Fibroblast of lung (primary cell): ENCODE measurements at places on chromosomes 5 and 9.

DNA sequence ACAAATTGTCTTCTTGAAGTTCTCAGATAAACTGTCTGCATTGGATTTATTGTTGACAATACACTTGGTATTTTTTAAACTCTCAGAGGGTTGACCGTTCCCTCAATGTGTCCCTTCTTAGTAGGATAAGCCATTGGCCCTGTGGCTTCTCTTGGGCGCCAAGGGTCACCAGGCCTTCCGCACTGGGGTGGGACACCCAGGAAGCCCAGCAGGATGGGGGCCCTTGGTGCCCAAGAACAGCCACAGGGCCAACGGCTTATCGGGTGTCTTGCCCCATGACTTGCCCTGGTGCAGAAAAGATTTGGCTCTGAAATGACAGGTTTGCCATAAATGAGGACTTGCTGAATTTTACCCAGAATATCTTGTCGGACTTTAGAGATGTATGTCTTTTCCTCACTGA lies 375.0 kb downstream of the IRX2 start:
- no peak for DNase-seq
- no peak overlapping the region for H3K27ac ChIP-seq
- H3K4me1 ChIP-seq = no peaks in the 10 kb centered on the region
- H3K4me3 ChIP-seq = no peak overlapping the region

- no peak overlapping the region for H3K27ac ChIP-seq
- H3K4me3 ChIP-seq = no peak overlapping the region
- H3K36me3 ChIP-seq = no peaks in the 10 kb centered on the region
- DNase-seq = peak; percentile 34
These were observed 10.7 kb downstream of the OR2V1 start for GRCh38 chr5:181120306-181120705.

GRCh38 chr9:89519366-89519805 lies 21.5 kb upstream of the SEMA4D start:
- H3K4me3 ChIP-seq = no peak overlapping the region
- no peak for DNase-seq
- H3K27me3 ChIP-seq = no peaks in the 10 kb centered on the region
- H3K36me3 ChIP-seq = no peaks in the 10 kb centered on the region
- H3K27ac ChIP-seq = no peak overlapping the region

DNA sequence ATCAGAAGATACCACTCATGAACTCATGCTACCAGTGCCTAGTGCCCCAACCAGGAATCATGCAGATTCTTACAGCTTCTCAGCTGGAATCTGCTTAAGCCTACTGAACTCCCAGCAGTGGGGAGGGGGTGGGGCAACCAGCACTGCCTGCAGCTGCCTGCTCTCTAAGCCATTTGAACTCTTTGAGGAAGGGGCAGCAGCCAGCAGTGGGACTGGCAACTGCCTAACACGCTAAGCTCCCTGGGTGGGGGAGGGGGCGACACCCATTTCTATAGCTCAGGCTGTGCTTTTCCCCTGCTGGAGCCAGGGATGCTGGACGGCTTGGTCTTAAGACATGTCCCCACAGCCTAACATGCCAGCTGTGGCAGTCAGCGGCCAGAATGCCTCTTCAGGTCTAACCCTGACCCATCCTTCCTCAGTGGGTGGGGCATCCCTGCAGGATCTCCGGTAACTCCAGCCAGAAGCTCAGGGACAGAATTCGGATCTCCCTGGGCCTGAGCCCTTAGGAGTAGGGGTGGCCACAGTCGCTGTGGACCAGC lies 889.7 kb downstream of the CDH9 start:
- no peaks in the 10 kb centered on the region for H3K4me1 ChIP-seq
- no peaks in the 10 kb centered on the region for H3K36me3 ChIP-seq
- DNase-seq = no peak
- no peaks in the 10 kb centered on the region for H3K27me3 ChIP-seq

DNA sequence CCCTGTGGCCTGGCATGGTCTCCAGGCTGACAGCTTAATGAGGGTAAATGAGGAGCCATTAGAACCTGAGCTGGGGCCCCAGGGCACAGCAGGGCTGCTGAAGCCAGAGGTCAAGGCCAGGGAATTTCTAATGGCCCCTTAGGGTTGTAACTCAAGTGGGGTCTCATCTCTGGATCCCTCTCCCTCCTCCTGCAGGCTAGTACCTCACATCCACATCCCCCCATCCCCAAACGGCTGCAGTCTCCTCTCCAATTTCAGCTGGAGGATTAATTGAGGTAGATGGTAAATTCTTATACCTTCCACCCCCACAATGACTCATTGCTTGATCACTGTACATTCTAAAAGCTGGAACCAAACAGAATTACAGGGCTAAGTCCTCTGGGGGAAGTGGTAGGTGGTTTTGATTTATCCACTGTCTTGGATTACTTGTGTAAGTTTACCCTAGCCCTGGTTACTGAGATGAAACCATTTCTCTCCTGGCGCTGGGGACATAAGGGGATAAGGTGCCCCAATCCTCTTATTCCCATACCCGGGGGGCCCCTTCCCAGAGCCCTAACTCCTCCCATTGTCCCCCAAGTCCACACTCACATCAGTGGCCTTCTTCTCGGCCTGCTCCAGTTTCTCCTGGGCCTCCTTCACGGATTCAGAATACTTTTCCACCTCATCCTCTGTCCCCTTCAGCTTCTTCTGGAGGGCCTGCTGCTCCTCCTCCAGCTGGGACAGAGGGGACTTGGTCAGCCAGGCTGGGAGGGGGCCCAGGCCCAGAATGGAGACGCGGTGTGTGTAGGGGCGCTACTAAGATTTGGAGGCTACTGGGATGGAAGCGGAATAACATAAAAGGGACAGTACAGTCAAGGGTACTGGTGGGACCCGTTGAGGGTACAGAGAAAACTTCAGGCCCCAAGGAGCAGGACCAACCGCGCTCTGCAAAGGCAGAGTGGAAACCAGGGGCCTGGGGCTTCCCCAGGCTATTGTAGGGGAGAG lies 875 bp downstream of the TPM2 start:
- DNase-seq = peak; percentile 86
- H3K4me3 ChIP-seq = peak overlapping the region; percentile 64
- peaks cover 29% of the 10 kb centered on the region for H3K4me1 ChIP-seq
- peak overlapping the region; percentile 84 for H3K27ac ChIP-seq
- H3K36me3 ChIP-seq = peaks cover 25% of the 10 kb centered on the region

DNA sequence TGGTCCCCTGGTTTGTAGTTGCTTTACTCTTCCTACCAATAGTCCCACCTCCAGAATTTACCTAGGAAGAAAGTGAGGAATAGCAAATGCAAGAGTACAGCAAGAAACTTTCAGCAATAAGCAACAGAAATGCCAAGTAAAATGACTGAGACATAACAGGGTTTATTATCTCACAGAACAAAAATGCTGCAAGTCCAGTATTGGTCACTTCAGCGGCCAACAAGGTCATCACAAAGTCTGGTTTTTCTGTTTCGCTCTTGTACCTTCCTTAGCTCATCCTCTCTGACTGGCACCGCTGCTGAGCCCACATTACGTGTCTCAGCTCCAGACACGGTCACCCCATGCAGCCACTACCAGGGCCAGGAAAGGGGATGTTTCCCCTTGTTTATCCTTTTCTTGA lies 82.7 kb downstream of the RFK start:
- H3K27me3 ChIP-seq = no peaks in the 10 kb centered on the region
- no peaks in the 10 kb centered on the region for H3K4me1 ChIP-seq
- H3K4me3 ChIP-seq = no peak overlapping the region

DNA sequence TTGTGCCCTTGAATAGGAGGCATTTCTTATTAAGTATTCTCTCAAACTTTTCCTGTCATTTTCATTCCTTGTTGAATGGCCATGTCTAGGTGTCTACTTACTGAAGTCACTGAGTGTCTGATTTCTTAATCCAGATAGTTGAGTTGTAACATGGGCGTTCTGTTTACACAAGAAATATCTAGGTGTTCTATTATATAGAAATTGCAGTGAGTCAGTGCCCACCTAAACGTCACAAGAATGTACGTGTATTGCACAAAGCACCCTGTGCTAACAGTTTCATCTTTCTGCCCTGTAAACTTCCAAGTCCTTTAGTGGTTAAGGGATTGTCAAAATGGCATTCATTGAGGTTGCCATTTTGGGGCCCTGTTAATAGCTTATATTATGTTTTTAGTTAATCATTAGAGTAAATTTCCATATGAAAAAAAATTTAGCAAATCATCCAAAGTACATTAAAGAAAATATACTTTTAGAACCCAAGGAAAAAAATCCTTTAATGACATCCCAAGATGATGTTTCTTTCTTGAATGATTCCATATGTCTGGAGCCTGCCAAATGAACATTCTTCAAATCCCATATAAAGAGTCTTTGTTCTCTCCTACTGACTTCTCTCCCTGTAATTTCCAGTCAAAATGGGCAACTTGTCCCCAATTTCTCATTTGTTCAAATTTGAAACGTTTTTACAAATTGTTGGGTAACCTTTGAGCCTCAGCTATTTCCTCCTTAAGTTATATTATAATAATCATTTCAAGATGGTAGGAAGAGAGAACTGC lies 114.2 kb downstream of the GOLPH3 start:
- DNase-seq = no peak
- H3K27me3 ChIP-seq = no peaks in the 10 kb centered on the region
- H3K4me1 ChIP-seq = no peaks in the 10 kb centered on the region
- H3K4me3 ChIP-seq = no peak overlapping the region
- H3K27ac ChIP-seq = no peak overlapping the region

GRCh38 chr9:99577351-99577750 lies 244.3 kb upstream of the NR4A3 start:
- H3K4me1 ChIP-seq = no peaks in the 10 kb centered on the region
- DNase-seq = no peak
- H3K27me3 ChIP-seq = no peaks in the 10 kb centered on the region

DNA sequence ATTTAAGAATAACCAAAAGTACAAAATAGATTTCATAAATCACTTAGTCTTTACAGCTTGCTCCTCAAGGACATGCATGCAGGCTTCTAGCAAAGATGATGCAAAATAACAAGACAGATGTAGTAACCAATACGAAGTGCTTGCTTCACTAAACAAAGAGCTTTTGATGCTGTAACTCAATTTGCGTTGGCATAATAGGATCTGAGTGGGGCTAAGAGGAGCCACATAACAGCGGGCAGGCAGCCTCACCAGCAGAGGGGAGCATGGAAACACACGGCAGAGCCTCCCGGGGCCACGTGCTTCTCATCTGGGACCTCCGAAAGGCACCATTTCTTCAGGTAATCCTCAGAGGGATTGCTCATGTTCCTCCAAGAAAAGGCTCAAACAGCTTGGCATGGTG lies 139.7 kb downstream of the C5orf15 start:
- H3K27ac ChIP-seq = no peak overlapping the region
- DNase-seq = no peak
- no peaks in the 10 kb centered on the region for H3K27me3 ChIP-seq
- no peak overlapping the region for H3K4me3 ChIP-seq

GRCh38 chr5:432928-433791 lies 9.8 kb upstream of the EXOC3 start:
- peaks cover 26% of the 10 kb centered on the region for H3K36me3 ChIP-seq
- DNase-seq = peak; percentile 88
- peaks cover 17% of the 10 kb centered on the region for H3K4me1 ChIP-seq
- peak overlapping the region; percentile 25 for H3K27ac ChIP-seq

GRCh38 chr5:143133721-143134120 lies 269.8 kb downstream of the NR3C1 start:
- H3K36me3 ChIP-seq = no peaks in the 10 kb centered on the region
- H3K4me1 ChIP-seq = no peaks in the 10 kb centered on the region
- DNase-seq = no peak

- peaks cover 21% of the 10 kb centered on the region for H3K4me1 ChIP-seq
- H3K27me3 ChIP-seq = no peaks in the 10 kb centered on the region
- H3K27ac ChIP-seq = peak overlapping the region; percentile 89
These were observed 71.1 kb upstream of the CD180 start for GRCh38 chr5:67267512-67268216.

DNA sequence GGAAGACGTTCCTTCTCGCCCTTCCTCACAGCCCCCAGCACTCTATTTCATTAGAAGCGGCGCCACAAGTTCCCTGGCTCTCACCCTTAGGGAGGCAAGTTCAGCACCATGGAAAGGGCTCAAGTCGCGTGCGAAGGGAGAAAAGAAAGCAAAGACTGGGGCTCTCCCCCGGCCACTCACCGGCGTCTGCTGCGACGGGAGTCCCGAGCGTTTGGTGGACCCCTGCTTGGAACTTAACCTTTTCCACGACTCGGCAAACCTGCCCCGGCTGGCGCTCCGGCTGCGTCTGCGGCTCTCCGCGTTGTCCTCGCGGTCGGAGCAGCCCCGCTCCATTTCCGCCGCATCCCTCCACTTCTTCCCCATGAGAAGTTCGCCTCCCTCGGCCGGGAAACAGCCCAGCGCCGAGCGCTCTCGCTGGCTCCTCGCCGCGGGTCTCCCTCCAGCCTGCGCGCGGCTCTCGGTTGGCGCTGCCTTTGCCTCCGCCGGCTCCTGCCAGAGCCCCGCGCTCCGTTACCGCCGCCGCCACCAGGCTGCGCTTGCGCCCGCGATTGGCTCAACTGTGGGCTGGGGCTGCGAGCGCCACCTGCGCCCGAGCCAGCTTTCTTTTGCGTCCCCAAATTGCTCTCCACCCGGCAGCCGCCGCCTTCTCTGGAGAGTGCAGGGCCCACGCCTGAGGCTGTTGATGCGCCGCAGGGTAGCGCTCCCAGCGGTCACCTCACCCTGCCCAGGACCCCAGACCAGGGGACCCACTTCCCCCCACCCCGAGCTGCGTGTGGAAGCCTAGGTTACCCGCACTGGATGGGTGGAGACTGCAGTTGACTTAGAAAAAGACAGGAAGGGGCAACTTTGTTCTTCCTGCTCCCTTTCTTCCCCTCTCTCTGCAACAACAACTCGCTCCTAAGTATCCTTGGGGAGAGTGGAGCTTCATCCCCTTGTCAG lies 321.6 kb downstream of the CEMIP2 start:
- no peak overlapping the region for H3K27ac ChIP-seq
- H3K36me3 ChIP-seq = no peaks in the 10 kb centered on the region
- H3K27me3 ChIP-seq = peaks cover 5% of the 10 kb centered on the region
- H3K4me1 ChIP-seq = no peaks in the 10 kb centered on the region
- peak overlapping the region; percentile 17 for H3K4me3 ChIP-seq

DNA sequence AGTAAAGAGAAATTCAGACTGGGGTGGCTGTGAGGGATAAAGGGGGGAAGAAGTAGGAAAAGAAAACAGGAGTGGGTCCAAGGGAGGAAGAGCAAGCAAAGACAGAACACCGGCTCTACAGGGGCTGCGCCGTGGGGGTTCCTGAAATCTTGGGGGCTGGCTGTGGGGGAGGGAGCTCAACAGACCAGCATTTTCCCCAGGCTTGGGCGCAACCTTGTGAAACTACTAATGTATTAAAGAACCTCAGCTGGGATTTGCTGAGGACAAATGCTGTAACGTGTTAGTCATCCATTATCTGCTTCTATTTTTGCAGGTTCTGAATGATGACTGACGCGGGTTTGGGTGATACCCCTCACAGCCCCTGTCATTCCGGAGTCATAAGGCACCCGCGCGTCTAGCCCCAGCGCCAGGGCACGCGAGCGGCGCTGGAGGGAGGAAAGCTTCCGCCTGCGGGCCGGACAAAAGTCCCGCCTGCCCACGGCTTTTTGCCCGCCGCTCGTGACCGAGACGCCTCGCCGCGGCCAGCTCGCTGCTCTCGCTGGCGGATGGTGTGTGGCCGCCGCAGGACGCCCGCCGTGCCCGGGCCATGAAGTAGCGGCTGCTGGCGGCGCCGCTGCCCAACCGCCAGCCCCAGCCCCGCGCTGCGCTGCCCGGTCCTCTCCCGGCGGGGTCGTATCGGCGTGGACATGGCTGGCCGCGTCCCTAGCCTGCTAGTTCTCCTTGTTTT lies 110.6 kb downstream of the PAM start:
- peak overlapping the region; percentile 93 for H3K27ac ChIP-seq
- DNase-seq = peak; percentile 89
- H3K27me3 ChIP-seq = no peaks in the 10 kb centered on the region
- peak overlapping the region; percentile 60 for H3K4me3 ChIP-seq
- no peaks in the 10 kb centered on the region for H3K36me3 ChIP-seq
- H3K4me1 ChIP-seq = no peaks in the 10 kb centered on the region

GRCh38 chr9:128729766-128730517 lies 6.0 kb upstream of the ZDHHC12 start:
- no peak overlapping the region for H3K27ac ChIP-seq
- H3K4me1 ChIP-seq = no peaks in the 10 kb centered on the region
- H3K4me3 ChIP-seq = no peak overlapping the region
- H3K36me3 ChIP-seq = peaks cover 4% of the 10 kb centered on the region
- no peaks in the 10 kb centered on the region for H3K27me3 ChIP-seq
